ENCODE measurements at places on chromosomes 2 and 18. TPM values are rescaled to one million over a fixed set of nuclear protein-coding genes. Genes with fewer than 3 reads are reported as not detected.

GRCh38 chr18:31860488-31860887 lies 82.4 kb downstream of the TRAPPC8 start:
- peaks cover 19% of the 10 kb centered on the region for H3K36me3 ChIP-seq
- no peaks in the 10 kb centered on the region for H3K27me3 ChIP-seq
- no peak for DNase-seq
- no peaks in the 10 kb centered on the region for H3K4me1 ChIP-seq
- no peak overlapping the region for H3K4me3 ChIP-seq
- peak overlapping the region; percentile 89 for H3K27ac ChIP-seq

GRCh38 chr2:106876699-106877098 lies 9.3 kb downstream of the ST6GAL2 start:
- no peak overlapping the region for H3K4me3 ChIP-seq
- no peak overlapping the region for H3K27ac ChIP-seq
- no peak for DNase-seq
- H3K36me3 ChIP-seq, result no peaks in the 10 kb centered on the region
- peaks cover 10% of the 10 kb centered on the region for H3K27me3 ChIP-seq
- no peaks in the 10 kb centered on the region for H3K4me1 ChIP-seq

DNA sequence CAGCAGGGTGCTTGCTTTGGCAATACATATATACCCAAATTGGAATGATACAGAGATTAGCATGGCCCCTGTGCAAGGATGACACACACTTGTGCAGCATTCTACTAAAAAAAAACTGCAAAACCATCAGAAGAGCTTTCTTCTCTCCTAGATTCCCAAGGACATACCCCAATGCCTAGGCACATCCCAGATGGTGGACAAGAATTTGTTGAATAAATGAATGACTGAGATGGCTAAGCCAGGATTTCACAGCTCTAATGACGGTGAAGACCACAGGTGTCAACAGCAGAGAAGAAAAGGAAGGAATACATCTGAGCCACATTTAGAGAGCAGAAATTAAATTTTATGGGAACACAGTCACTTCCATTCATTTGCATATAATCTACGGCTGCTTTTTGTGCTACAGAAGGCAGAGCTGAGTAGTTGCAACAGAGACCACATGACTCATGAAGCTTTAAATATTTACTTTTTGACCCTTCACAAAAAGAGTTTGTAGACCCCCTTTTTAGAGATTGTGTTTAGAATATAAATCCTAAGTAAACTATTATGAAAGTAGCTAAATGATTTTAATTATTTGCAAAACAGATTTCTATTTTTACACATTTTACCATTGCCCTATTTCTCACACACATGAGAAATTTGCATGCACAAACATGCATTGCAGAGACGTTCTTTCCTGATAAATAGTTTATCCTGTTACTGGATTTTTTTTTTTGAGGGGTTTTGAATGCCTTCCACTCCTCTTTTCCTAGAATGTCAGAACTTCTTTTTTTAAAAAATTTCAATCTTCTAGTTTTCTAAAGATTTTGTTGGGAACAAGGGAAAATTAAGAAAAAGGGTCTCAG lies 119.0 kb downstream of the PMAIP1 start:
- H3K4me1 ChIP-seq, result no peaks in the 10 kb centered on the region
- no peaks in the 10 kb centered on the region for H3K36me3 ChIP-seq
- no peak overlapping the region for H3K4me3 ChIP-seq
- DNase-seq, result no peak
- no peaks in the 10 kb centered on the region for H3K27me3 ChIP-seq

DNA sequence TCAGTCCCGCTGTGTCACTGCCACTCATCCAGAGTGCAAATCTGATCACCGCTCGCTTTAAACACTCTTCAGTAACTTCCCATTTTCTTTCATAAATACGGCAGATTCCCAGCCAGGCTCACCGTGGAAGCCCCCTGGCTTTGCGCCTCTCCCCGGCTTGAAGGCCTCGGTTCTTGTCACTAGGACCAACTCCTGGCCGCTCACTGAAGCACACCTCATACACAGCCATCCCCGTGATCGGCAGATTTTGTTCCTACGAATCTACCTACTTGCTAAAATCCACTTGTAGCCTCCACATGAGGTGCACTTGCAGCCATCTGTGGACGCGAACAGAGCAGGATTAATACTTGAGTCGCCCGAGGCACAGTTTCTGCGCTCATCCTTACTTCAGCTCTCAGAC lies 462.4 kb upstream of the MYT1L start:
- no peak overlapping the region for H3K27ac ChIP-seq
- H3K36me3 ChIP-seq, result no peaks in the 10 kb centered on the region
- no peaks in the 10 kb centered on the region for H3K27me3 ChIP-seq
- no peak overlapping the region for H3K4me3 ChIP-seq
- H3K4me1 ChIP-seq, result no peaks in the 10 kb centered on the region
- DNase-seq, result no peak

NYAP2 gene
- total RNA-seq, result not detected

NEU4 gene
- total RNA-seq, result 0.37 TPM
